Smooth muscle cell of the umbilical artery (primary cell): ENCODE measurements at places on chromosomes 13 and 19. TPM values are rescaled to one million over a fixed set of nuclear protein-coding genes. Genes with fewer than 3 reads are reported as not detected.

Gene ACER1
- 0.09 TPM in 1 of 2 replicates, not detected in the other for total RNA-seq

Gene PCDH8
- total RNA-seq, result not detected in 2 replicates

Gene PROZ
- total RNA-seq, result not detected in 2 replicates

Gene DCLK1
- total RNA-seq, result 4.5 and 7.4 TPM in 2 replicates

Gene PLIN4
- total RNA-seq, result 0.09 TPM in 1 of 2 replicates, not detected in the other

Gene CCDC8
- total RNA-seq, result 25.0 and 30.0 TPM in 2 replicates

Gene KRTDAP
- not detected in 2 replicates for total RNA-seq

Gene MYDGF
- total RNA-seq, result 282 and 364 TPM in 2 replicates

Gene CFD
- 1.7 and 3.6 TPM in 2 replicates for total RNA-seq
